ENCODE measurements at places on chromosomes 12 and 14.

DNA sequence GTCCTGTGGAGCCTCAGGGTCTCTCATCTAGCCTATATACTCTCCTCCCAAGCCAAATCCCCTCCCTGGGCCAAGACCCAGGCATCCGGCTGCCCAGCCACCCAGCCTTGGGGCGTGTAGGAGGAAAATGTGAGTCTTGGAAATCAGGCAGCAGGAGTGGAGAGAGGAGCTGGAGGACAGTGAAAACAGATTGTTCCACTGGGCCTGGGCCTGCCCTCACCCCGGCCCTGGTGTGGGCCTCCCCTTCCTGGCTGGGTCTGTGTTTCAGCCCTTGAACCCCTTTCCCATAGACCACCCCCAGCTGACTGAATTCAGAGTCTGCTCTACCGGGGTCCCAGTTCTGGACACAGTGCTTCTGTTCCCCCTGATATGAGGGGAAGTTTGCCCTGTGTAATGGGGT lies 6.7 kb downstream of the ITGA5 start:
- no peak for DNase-seq

- no peak for DNase-seq
Observed at GRCh38 chr14:61258985-61259384, 22.2 kb downstream of the TMEM30B start.

DNA sequence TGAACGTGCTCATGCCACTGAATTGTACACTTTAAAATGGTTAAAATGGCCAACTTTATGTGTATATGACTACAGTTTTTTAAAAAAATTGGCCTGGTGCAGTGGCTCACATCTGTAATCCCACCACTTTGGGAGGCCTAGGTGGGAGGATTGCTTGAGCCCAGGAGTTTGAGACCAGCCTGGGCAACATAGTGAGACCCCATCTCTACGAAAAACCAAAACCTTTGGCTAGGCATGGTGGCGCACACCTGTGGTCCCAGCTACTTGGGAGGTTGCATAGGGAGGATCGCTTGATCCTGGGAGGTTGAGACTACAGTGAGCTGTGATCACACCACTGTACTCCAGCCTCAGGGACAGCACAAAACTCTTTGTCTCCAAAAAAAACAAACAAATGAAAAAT lies 5.3 kb downstream of the BRI3BP start:
- DNase-seq = no peak

DNA sequence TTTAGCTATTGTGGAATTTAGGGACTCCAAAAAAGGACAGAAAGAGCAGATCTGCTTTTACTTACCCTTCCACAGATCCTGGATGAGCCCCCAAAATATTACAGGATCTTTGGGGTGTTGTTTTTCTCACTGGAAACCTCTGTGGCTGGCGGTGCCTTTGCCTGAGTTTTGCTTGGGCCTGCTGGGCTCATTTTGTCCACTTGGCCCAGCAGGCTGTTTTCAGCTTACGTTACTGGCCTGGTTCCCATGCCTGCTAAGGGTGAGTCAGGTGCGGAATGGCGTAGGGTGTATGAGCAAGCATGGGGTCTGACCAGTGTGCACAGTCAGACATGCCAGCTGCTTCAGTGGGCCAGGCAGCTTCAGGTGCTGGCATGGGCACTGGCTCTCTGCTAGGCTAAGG lies 45.8 kb downstream of the HSD17B6 start:
- DNase-seq = no peak

DNA sequence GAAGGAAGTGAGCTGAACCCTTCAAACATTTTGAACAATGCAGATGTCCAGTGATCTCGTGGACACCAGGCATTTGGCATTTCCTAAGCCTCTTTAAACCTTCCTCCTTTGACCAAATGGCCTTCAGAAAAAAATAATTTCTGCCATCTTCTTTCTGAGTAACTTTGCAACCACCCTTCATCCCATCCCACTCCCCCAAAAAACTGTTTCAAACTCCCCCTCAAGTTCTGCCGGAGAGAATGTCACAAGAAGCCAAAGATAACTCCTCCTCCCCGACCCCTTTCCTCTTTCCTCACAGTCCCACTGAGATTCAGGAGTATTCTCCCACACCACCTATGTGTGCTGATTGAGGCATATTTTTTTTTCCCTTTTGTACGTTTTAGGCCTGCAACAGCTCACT lies 1.7 kb downstream of the KSR2 start:
- no peak for DNase-seq

- DNase-seq = no peak
Observed at GRCh38 chr12:105226219-105226618, 9.8 kb downstream of the APPL2 start.

DNA sequence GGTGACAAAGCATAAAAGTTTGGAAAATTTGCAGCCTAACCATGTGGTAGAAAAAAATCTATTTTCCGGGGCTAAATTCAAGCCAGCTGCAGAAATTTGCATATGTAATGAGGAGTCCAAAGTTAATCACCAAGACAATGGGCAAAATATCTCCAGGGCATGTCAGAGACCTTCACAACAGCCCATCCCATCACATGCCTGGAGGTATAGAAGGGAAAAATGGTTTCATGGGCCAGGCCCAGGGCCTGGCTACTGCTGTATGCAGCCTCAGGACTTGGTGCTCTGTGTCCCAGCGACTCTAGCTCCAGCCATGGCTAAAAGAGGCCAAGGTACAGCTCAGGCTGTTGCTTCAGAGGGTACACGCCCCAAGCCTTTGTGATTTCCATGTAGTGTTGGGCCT lies 655.8 kb upstream of the MGAT4C start:
- DNase-seq = no peak

- no peak for DNase-seq
Observed at GRCh38 chr14:105094193-105094907, 29.1 kb upstream of the GPR132 start.

GRCh38 chr12:114669401-114670290 lies 14.3 kb downstream of the TBX3 start:
- no peak for DNase-seq

DNA sequence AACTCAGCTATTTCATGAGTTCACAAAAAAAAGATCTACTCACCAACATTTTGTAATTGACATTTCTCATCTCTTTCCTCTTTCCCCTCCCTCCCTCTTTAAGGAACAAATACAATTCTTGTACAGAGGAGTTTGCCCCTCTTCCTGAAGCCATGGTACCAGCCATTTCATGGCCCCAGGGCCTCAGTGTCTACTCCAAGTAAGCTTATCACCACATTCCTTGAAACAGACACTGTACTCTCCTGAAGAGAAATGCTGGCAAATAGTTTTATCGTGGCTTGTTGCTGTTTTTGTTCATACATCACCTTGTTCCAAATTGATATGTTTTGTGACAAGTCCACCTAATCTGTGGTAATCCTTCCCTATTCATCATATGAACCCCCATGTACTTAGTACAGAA lies 29.7 kb upstream of the IGF1 start:
- DNase-seq = no peak

DNA sequence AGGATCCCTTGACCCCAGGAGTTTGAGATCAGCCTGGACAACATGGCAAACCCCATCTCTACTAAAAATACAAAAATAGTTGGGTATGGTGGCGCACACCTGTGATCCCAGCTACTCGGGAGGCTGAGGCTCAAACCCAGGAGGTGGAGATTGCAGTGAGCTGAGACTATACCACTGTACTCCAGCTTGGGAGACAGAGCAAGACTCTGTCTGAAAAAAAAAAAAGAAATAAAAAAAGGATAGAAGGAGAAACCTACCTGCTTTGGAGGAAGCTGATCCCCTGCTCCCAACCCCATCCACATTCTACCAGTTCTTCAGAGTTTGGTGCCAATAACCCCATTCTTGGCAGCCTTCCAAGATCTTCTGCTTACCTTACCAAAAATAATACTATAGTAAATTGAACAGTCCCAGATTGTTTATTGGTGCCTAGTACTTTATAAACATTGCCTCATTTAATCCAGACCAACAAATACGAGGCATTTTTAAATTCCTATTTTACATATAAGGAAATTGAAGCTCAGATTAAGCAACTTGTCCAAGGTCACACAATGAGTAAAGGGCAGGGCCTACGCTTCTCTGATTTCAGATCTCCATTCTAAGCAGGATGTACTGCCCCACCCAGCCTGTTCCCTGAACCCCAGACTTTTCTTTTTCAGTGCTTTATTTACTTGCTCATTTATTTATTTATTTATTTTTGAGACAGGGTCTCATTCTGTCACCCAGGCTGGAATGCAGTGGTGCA lies 33.2 kb upstream of the FAM222A start:
- no peak for DNase-seq

GRCh38 chr12:6204533-6205143 lies 4.4 kb downstream of the CD9 start:
- no peak for DNase-seq

GRCh38 chr14:92425101-92425500 lies 88.5 kb upstream of the RIN3 start:
- DNase-seq = no peak

DNA sequence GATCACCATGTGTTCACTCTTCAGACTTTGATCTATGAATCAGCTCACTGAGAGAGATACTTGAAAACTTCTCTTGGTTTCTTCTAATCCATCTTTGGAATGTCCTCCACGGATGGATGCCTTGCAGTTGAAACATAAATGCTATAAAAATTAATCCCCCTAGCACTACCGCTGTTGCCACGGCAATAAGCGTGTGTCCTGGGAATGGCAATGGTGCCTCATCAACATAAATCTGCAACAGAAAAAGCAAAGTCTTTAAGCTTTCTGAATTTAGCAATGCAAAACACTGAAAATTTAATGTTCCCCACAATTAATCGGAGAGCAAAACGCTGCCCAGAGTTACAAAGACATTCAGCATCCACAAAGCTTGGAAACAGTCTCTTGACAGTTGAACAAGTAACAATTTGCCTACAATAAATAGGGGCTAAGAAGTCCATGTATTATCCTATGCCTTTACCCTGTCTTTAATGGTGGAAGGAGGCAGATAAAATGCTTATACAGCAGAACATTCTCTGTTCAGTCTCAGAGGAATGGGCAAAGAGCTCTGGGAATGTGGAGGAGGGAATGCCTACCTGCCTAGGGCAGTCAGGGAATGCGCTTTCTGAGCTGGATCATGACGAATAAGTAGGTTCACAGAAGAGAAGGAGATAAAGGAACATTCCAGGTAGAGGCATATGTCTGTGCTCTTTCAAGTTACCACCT lies 70.9 kb upstream of the PPP4R3A start:
- no peak for DNase-seq

GRCh38 chr12:114903083-114903691 lies 219.2 kb upstream of the TBX3 start:
- DNase-seq = no peak

DNA sequence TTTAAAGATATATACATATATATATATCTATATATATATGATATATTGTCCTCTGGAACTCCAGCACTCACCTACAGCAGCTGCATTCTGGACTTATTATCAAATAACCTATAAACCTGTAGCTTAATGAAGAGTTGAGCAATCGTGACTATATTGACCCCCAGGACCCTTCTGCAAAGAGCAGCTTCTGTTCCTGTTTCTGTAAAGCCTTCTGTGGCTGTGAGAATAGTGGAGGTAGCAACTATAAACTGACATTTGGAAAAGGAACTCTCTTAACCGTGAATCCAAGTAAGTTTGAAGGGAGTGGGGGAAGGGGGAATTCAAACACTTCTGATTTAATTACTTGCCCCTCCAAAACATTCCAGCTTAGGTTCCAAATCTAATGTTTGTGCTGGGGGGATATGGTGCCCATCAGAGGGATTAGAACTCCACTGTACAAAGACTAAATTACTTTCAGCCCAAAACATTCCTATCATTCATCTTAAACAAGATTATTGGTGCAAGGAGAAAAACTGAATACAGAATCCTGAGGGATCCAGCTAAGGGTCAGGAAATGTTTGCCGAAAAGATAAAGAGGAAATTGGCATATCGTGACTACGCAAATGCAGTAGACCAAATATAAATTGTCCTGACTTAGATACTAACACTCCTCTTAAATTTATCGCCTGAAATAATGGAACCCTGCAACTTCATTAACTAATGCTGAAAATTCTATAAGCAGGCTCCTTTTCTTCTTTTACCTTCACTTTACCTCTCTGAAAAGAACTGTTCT lies 106.1 kb downstream of the DAD1 start:
- no peak for DNase-seq

- DNase-seq = no peak
Observed at GRCh38 chr14:40402957-40403356, 970.7 kb upstream of the FBXO33 start.

- DNase-seq = no peak
Observed at GRCh38 chr12:68623984-68624383, 13.3 kb downstream of the RAP1B start.

- no peak for DNase-seq
Observed at GRCh38 chr12:119341988-119342387, 7.5 kb downstream of the CCDC60 start.

- DNase-seq = no peak
Observed at GRCh38 chr12:115467531-115467930, 783.6 kb upstream of the TBX3 start.
